ENCODE measurements at places on chromosomes 5 and 9.

DNA sequence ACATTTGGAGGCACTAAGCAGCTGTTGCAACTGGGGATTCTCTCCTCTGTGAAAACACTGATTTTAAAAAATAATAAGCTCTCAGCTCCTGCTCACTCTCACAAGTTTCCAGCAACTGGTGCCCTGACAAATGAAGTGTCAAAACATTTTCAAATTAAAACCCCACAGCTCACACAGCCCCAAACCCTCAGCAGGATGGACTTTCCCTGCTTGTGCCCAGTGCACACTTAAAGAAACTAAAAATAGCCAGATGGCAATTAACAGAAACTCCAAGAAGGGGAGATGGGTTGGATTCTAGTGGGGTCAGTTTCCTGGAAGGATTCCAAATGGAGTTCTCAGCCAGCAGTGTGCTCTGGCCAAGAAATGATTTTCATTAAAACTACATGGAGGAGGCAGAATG lies 163.0 kb upstream of the PUM3 start:
- DNase-seq = no peak

DNA sequence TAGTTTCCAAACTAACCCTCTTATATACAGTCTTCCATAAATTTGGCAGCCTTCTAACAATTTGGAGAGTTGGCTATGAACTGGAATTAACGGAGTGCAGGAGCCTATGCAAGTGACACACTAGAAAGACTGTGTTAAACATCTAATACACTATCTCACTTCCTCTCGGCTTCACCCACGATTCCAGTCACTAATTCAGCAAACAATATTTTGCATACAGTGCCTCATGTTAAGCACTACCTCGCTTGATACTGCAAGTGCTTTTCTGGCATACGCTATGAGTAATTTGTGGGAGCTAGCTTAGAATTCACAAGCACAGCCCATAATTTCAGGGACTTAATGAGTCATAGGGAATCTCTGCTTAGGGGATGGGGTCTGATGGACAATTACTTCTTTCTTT lies 102.5 kb downstream of the ST8SIA4 start:
- no peak for DNase-seq

DNA sequence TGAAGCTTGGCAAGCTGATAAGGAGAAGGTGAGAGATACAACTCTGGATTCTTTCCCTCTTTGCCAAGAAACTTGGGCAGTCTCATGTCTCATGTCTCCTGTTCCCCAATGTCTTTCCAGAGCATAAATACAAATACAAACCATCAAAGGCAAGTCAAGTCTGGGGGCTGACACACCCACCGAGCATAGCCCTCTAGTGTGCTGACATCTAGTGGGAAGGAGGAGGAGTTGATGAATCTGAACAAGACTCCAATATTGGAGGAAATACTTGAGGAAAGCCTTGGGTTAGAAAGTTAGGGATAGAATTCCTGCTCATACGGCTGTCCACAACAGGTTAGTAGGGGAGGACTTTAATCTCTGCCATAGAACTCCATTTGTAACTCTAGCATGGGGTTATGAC lies 8.6 kb downstream of the MLANA start:
- no peak for DNase-seq

GRCh38 chr5:143842920-143843319 lies 31.0 kb downstream of the HMHB1 start:
- DNase-seq = no peak

DNA sequence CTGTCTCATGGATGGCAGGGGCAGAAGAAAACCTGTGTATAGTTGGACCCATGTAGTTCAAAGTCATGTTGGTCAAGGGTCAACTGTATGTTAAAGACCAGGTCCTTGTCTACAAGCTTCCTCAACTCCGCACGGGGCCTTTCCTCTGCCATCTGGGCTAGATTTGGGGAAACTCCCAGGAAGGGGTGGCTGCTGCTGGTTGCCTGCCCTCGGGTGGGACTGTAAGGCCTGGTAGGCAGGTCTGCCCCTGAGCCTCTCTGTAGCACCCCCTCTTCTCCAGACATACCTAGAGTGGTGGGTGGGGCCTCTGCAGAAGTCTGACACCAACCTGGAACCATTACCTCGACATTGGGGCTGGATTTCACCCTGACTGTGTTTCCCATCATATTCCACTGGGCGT lies 15.2 kb downstream of the ENHO start:
- DNase-seq = no peak

DNA sequence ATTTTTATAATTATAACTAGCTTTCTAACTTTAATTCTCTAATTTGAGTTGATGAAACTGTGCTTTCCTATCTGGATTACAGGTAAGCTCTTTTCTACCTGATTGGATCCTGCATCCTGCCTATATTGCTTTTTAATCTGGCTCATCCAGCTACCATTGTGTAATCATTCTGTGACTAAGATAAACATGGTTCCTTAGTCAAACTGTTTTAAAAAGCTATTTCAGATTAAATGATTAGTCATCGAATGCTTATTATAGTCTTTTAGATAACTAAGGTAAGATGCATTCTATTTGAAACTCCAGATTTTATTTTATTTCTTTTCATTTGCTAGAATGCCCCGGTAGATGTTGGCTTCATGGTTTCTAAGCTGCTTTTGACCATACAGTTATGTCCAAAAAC lies 50.7 kb downstream of the ICE1 start:
- DNase-seq = no peak

DNA sequence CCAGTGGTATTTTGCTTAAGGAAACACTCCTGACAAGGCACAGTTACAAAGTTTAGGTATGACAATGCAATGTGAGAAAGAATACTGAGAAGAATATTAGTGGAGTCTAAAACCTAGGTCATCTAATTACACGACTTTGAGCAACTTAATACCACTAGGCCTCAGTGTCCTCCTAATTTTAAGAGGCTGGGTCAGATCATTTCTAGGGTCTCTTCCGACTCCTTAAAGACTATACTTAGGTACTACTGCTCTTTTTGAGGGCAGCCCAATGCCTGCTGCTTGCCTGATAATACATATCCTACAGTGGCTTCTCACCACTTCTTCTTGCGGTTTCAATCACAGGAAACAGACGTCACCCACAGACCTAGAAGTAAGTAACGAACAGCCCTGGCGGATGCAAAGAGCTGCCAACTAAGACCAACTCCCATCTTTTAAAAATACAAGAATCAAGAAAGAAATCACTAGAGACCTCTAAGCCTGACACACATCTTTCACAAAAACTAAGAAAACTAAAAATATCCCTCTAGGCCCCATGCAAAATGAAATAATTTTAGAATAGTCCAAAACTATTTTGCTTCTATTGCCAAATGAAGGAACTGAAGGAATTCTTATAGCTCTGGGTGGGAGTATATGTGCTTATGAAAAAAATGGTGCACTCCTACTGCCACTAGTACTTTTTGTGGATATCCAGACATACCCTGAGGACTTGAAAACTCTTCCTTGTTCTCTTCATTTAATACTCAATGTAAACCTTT lies 13.1 kb downstream of the DIAPH1 start:
- DNase-seq = peak; percentile 85

DNA sequence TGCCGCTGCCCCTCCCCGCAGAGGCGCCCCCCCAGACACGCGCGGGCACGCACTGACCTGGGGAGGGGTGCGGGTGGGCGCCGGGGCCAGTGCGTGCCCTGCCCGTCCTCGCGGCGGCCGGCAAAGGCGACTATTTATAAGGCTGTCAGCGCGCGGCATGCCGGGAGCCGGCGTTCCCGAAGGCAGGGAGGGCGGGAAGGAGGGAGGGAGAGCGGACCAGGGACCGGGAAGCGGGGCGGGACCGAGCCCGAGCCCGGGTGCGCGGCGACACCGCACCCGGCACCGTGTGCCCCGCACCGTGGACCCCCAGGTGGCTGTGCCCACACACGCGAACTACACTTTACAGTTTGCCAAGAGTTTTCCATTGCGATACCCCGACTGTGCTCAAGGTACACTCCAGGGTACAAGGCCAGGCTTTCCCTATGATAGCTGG lies at the start of gene AK1:
Gene AK1 (minus strand): TSS at position 110 of the 433 bp plus-strand sequence. CDS start 3,058 bp downstream, outside the sequence.
- no peak for DNase-seq

GRCh38 chr5:73564675-73565074 lies 764 bp downstream of the ANKRA2 start:
- no peak for DNase-seq

- DNase-seq = no peak
These were observed 201.0 kb downstream of the WDR70 start for GRCh38 chr5:37580106-37580505.

GRCh38 chr5:137891849-137892248 lies 2.6 kb downstream of the PKD2L2 start:
- DNase-seq = no peak

DNA sequence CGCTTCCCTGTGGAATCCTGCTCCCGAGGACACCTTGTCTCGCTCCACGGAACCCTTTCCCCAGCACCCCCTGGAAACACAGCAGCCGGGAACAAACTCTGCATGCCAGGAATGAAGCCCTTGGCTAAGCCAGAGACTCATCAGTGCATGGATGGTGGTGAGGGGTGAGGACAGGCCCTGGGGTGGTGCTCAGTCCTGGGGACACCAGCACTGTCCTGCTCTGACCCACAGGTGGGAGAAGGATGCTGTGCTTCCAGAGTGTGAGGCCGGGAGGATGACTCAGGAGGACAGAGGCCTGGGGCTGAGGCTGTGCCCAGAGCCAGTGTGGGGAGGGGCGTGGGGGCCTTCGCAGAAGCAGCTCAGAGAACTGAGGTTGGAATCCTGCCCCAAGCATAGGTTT lies 11.2 kb upstream of the EGR1 start:
- no peak for DNase-seq

- no peak for DNase-seq
These were observed 418.1 kb upstream of the KLF4 start for GRCh38 chr9:107907715-107908114.

DNA sequence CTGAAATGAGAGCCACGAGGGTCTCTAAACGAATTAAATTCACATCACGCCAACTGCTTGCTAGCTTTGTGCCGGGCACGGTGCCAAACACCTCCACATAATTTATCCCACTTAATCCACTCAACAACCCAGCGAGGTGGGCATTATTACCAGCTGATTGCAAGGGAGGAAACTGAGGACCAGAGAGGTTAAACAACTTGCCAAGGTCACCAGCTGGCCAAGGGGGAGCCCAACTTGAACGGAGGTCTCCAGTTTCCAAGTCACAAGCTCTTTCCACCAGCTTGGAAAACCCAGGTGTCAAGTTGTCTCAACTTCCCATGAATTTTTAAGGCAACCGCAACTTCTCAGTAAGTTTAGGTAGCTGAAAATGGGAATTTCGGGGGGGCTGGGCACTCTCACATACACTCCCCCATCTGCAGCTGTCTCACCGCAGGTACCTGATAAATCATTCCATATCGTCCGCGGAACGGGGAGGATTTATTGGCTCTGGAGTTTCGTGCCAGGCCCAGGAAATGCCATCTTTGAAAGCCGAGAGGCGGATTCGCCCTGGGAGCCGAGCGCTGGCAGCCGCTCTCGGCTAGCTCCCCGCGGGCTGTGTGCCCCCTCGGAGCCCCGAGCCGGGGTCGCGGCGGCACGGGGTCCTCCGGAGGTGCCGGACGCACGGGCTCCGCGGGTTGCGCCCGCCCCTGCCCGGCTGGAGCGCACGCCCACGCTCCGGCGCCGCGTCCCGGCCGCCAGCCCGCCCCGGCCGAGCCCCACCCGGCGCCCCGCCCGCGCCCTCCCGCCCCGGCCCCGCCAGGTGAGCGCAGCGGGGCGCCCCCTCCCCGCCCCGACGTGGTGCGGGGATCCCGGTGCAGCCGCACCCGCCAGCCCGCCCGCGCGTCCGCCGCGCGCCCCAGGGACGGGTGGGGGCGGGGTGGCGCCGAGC lies 617 bp downstream of the PTPN3 start:
- no peak for DNase-seq

DNA sequence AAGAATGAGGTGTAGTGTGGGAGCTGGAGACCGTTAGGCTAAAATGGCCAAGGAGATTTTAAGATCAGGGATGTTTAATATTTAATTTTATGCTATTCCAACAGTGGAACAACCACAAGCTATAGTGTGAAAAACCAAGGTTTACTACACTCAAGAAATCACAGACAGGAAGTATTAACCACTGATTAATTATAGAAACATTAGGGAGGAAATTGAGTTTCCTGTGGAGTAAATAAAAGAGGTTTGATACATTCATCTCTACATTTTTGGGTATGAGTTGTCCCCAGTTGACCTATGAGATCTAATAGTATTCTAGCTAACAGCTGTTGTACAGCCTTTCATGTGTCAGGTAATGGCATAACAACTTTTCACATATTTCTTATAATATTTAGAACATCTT lies 103.7 kb upstream of the MPDZ start:
- DNase-seq = no peak

DNA sequence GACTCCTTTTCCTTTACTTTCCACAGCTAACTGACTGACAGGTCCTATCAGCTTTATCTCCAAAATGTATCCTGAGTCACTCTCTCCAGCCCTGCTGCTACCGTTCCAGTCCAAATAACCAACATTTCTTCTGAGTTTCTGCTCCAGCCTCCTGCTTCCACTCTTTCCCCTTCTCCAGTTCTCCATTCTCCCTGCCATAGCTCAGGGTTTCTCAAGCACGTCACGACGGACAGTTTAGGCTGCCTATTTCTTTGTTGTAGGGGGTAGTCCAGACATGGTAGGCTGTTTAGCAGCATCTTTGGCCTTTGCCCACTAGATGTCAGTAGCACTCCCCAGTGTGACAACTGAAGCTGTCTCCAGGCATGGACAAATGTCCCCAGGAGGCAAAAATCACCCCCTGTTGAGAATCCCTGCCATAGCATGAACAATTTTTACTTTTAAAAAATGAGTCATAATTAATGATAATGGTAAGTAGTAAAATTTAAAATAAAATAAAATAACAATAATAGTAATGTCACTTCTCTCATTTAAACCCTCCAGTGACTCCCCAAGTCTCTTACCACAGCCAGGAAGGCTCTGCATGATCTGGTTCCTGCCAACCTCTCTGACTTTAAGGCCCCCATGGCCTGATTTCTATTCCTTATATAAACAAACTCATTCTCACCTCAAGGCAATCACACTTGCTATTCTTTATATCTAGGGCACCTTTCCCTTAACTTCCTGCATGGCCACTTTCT lies 105.4 kb upstream of the FER start:
- DNase-seq = peak; percentile 23

DNA sequence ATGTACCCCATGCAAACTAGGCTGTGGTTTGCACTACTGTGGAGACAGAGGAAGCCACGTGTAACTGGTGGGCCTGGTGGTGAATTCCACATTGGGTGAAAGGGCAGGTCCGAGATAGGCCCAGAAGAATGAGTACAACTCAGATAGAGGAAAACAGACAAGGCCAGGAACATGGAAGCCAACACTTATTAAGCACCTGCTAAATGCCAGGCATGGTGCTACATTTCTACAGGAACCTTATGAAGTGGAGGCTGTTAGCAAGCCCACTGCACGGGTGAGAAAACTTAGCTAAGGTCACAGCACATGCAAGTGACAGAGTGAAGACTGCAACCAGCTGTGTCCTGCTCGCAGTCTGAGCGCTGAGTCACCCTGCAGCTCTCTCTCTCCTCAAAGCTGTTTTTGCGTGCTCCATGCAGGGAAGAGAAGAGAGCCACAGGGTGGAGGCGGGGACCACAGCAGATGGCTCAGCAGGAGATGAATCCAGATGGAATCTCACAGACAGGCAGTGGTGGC lies 65.5 kb upstream of the SPTLC1 start:
- no peak for DNase-seq
